ENCODE measurements at places on chromosomes 5 and 9.

GRCh38 chr9:81686614-81687520 is 2.5 kb downstream of the TLE1 start:
- peak; percentile 81 for DNase-seq

GRCh38 chr5:112200131-112200530 is 218.9 kb downstream of the EPB41L4A start:
- DNase-seq: no peak

DNA sequence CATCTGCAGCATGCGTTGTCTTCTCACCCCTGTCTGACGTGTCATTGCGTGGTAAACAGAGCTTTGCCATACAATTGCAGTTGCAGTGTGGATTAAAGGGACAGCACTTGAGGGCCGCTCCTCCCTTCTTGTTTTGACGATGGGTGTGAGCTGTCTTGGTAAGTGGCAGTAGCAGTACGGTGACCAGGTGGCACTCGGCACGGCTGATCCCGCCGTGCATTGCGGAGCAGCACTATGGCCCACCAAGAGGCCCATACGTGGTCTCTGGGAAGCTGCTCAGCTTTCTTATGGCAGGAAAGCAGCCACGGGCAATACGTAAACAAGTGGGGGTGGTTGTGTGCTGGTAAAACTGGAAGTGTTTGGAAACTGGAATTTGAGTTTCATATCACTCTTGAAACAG is 25.1 kb downstream of the EHMT1 start:
- DNase-seq: no peak

GRCh38 chr5:180831139-180832093 is 28.8 kb upstream of the MGAT1 start:
- peak; percentile 90 for DNase-seq

- DNase-seq: no peak
Measured at GRCh38 chr5:121164632-121165031, 687.0 kb upstream of the FTMT start.

GRCh38 chr5:77360381-77360780 is 131.7 kb downstream of the WDR41 start:
- no peak for DNase-seq

- DNase-seq: no peak
Measured at GRCh38 chr5:115271295-115272050, 8.8 kb upstream of the PGGT1B start.

- DNase-seq: no peak
Measured at GRCh38 chr5:92835712-92836111, 745.3 kb downstream of the NR2F1-AS1 start.

- DNase-seq: no peak
Measured at GRCh38 chr5:65873181-65873750, 53.1 kb upstream of the ERBIN start.

DNA sequence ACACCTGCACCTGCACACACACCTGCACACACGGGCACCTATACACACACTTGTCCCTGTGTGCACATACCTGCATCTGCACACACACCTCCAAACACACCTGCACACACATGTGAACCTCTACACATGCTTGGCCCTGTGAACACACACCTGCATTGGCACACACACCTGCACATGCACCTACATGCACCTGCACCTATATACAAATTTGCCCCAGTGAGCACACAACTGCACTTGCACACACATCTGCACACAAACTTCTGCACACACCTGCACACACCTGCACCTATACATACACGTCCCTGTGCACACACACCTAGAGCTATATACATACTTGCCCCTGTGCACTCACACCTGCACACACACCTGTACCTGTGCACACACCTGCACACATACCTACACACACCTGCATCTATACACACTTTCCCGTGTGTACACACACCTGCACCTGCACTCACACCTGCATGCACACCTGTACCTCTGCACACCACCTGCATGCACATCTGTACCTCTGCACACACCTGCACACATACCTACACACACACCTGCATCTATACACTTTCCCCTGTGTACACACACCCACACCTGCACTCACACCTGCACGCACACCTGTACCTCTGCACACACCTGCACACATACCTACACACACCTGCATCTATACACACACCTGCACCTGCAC is 21.5 kb upstream of the LPCAT1 start:
- DNase-seq: peak; percentile 2

GRCh38 chr5:142597546-142598337 is 88.1 kb downstream of the FGF1 start:
- no peak for DNase-seq

GRCh38 chr5:179963375-179963774 is 55.7 kb upstream of the TBC1D9B start:
- no peak for DNase-seq

DNA sequence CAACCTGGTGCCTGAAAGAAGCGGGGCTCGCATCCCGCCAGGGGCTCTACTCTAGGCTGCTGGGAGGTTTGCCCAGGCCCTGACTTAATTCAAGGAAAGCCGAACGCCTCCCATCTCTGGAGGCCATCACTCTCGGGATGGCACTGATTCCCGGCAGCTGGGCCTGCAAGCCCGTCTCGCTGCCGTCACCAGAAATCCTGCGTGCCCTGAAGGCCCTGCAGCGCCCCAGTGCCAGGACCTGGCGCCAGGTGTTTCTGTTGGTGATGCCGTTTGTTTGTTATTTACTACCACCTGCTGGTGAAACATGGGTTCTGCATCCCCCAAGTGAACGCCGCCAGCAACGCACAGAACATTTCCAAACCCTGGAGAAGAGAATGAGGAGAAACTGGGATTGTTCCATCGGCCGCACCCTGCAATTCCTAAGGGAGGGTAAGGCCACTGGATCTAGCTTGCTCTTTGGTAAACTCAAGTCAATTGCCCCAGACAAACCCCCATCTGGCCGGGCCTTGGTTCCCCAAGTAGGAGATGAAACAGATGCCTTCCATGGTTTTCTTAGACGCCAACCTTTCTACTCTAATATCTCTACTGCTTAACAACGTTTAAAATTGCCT is 77.9 kb downstream of the AK8 start:
- peak; percentile 89 for DNase-seq

GRCh38 chr9:121767171-121767769 is 115.8 kb downstream of the DAB2IP start:
- DNase-seq: no peak

DNA sequence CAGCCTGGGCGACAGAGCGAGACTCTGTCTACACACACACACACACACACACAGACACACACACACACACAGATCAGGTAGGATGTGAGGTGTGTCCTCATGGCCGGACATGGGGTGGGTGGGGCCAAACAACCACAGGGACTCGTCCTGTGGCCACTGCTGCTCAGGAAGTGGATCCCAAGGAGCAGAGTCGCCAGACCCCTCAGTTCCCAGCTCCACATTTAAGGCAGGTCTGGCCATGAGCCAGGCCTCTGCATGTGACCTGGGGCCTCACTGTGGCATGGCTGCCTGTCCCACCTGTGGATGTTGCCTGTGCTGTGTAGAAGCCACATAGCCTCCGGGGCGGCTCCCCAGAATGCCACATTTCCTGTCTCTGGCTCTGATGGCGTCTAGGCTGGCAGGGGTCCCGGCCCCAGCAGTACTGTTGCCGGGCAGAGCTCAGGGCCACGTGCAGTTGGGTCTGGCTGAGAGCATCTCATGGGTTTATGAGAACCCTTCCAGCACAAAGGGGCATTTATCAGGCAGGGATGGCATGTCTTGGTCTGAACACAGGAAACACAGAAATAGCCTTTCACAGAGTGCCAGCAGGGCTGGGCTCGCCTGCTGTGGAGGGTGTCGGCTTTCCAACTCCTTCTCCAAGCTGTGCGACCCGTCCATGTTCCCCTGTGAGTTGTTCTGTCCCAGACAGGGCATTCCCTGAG is 9.9 kb upstream of the NINJ1 start:
- DNase-seq: no peak

- no peak for DNase-seq
Measured at GRCh38 chr9:82254646-82255367, 266.2 kb downstream of the SPATA31D1 start.

GRCh38 chr5:105952875-105953274 is 1717.9 kb downstream of the EFNA5 start:
- peak; percentile 13 for DNase-seq

GRCh38 chr9:105053209-105053652 is 125.3 kb upstream of the ABCA1 start:
- no peak for DNase-seq

GRCh38 chr5:133612249-133612860 is at the start of gene FSTL4:
Gene FSTL4, minus strand, starts transcription at chr5:133612541.
- peak; percentile 75 for DNase-seq

GRCh38 chr5:55030676-55031369 is 6.8 kb downstream of the GZMK start:
- no peak for DNase-seq

GRCh38 chr9:85020791-85021190 is 351.3 kb downstream of the NTRK2 start:
- no peak for DNase-seq

DNA sequence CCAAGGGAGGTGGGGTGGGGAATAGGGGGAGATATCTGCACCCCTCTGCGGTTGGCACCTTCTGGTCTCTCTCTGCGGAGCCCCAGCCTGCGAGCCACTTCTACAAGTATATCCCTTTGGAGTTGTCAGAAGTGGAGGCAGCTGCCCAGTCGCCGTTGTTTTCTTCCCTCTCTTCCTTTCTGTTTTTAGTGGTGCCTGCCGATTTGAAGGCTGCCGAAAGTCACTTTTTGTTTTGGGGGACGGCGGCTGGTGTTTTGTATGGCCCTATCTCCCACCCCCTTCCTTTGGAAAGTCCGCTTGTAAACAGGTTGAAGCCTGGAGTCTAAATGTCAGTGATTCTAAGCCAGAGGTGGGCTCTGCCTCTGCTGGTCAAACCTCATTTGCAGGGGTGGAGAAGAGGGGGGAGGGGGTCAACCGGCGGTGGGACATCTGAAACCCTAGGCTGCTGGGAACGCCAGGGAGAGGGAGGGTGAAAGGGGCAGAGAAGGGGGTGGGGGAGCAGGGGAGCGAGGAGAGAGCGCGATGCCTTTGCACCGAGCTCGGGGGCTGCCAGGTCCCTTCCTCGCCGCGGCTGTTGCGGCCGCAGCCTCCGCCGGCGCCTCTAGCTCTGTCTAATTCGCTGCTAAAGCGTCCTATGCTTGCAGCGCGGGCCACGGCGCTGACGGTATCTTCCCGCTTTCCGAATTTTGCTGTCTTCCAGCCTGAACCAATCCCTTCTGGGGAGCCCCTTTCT is at the start of gene FGF10:
Gene FGF10, minus strand, starts transcription at position 331 of the 733 bp plus-strand sequence. CDS start 738 bp downstream, outside the sequence.
- peak; percentile 69 for DNase-seq

- DNase-seq: no peak
Measured at GRCh38 chr9:16039218-16039987, 486.6 kb downstream of the CCDC171 start.

- DNase-seq: no peak
Measured at GRCh38 chr9:116322521-116322920, 168.9 kb downstream of the PAPPA start.

DNA sequence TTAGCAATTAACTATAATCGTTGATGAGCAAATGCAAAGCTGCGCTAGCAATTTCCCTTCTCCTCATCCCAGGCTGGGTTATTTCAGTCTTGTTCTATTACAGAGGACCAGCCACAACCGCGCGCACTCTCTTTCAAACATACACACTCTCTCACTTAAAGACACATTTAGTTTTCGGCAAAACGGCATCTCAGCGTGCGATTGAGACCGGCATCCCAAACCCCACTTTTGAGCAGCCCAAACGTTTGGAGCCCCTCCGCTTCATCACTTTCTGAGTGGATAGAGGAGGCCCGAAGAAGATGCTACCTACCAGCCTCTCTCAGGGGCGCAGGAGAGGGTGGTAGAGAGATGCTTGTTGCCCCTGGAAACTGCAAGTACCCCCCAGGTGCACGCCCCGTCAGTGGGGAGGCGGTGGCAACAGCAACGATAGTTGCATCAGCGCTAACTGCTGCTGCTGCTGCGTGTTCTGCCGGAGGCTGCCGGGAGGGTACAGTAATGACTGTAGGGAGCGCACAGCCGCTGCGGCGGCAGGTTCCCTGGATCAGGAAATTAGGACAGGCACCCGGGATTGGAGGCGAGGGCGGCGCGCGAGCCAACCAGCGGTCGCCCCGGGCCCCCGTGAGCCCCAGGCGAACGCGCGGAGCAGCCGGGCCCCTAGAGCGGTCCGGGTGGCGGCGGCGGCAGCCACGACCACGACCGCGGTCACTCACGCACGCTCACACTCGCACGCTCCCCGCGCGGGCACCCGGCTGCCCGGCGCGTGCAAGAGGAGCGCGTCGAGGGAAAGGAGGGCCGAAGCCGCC is 467 bp upstream of the VLDLR start:
- DNase-seq: peak; percentile 93

DNA sequence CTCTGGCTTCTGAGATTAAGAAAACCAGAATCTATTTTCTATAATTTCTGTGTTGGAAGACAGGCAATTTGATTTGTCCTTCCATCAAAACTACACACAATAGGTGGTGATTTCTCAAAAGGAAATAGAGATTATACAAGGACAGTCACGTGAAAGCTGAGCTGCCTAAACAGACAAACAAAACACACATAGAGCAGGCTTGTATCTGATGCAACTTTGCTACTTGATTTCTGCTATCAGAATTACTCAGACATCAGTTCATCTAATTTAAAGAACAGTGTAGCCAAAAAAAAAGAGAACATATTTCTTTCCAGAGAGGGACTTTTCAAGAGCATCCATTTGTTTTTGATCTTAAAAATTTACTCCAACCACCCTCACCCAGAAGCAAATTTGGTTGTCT is 2128.3 kb upstream of the C9orf72 start:
- no peak for DNase-seq

DNA sequence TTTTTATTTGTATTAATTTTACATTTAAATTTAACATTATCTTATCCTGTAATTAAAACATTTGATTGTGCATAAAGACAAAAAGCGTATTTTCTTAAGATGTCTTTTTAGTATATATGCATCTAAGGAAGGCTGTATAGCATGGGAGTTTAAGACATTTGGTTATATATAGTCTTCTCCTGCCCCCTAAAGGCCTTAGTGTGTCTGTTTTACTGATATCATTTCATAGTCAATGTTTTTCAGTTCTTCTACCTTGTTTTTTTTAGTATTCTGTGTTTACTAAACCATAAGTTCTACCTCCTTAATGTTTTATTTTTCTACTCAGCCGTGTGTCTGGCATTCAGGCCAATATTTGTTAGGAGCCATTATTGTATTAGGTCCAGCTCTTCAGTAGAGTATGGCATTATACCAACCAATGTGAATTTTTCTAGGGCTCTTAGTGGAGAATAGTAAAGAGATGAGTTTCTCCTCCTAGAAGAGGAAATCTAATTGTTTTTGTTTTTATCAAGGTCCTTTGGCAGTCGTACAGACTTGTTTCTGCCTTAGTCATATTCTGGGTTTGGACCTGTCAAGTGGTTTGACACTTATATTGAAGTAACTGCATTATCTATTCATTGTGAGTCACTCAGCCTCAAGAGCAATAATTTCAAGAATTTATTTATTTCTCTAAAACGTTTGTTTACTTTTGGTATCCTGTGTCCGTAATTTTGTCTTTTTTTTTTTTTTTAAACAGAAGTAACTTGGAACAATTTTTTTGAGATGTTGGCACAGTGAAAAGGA is 74.8 kb downstream of the SLF1 start:
- DNase-seq: no peak

Data from D341Med (cell line).